ENCODE measurements at places on chromosomes 1 and 21.

- no peak for DNase-seq
These were observed 21.4 kb downstream of the CITED4 start for GRCh38 chr1:40840526-40841323.

- no peak for DNase-seq
These were observed 39.6 kb upstream of the RXRG start for GRCh38 chr1:165484532-165484931.

GRCh38 chr1:119829625-119830024 lies 18.4 kb upstream of the REG4 start:
- peak; percentile 54 for DNase-seq

DNA sequence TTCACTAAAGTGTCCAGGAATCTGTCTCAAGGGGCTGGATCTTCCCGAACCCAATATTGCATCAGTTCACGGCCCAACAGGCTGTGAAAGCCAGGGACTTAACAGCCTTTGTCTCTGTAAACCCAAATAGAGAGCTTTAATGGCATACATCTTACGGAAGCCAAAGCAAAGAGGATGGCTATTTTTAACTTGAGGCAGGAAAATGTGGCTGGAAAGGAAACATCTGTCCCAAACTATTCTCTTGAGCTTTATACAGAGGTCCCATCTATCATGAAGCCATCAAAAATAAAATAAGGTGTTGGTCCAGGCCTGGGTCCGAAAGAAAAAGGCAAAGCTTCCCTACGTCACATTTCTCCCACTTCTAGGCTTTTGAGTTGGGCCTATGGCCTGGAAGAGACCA lies 7.7 kb upstream of the CD34 start:
- DNase-seq, result no peak

DNA sequence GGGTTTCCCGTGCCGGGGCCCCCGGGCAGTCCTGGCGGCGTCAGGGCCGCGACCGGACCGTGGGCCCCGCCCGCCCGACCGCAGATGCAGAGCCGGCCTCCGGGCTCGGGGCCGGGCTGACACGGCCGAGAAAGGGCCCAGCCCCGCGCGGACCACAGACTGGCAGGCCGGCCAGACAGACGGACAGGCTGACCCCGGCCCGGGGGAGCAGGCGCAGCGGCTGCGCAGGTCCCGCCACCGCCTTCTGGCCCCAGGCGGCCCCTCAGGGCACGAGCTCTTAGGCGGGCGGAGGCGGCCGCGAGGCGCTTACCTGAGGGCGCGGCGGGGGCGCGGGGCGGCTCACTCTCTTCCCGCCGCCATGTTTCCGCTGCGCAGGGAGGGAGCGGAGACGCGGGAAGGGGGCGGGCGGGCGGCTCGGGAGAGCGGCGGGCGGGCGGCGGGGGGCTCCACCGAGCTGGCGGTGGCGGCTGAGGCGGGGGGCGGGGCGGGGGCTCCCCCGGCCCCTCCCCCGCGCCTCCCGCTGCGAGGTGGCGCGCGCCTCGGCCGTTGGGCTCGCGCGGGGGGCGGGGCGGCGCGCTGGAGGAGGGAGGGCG lies at the start of gene SCMH1:
Gene SCMH1 (minus strand): TSS at position 558 of the 593 bp plus-strand sequence. CDS start 56,173 bp downstream, outside the sequence.
- DNase-seq, result peak; percentile 75

DNA sequence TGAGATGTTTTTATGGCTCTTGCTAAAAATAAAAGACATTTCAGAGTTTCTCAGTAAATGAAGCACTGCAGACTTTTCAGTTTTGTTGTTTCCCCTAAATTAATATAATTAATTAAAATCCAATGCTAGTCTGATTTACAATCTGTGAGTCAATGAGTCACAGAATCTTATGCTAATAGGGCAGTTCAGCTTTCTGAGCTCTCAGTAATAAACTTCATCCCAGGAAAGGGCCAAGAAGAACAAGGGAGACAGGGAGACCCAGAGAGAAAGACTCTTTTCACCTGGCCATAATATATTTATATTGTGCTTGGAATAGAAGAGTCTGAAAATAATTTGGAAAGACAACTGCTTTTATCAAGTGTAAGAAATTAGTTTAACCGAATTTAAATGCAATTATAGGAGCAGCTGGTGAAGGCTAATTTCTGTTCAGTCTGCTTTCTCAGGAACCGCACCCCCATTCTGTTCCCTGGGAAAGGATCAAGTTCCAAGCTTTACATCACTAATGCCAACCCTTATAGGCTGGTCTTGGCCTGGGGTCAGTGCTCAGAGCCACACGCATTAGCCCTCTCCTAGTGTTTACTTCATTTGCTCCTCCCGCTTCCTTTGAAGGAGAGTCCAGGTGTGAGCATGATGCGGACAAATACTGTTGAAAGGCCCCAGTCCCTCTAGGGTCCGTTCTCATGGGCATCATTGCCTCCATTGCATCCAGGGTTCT lies 145.6 kb downstream of the ZBTB18 start:
- DNase-seq, result no peak

DNA sequence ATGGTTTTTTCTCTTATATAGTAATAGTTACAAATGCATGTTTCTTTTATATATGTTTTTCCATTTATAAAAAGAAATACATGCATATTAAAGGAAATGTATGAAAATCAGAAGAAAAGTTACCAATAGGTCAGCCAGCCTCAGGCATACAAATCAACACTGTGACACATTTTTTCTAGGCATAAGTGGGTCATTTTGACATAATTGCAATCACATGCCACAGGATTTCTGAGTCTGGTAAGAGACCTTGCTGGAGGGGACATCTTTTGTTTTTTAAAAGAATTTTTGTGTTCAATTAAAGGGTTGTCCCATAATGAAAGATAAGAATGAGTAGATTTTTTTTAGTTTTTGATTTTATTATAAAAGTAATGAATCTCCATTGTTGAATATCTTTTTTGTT lies 473.1 kb downstream of the PCP4 start:
- no peak for DNase-seq

DNA sequence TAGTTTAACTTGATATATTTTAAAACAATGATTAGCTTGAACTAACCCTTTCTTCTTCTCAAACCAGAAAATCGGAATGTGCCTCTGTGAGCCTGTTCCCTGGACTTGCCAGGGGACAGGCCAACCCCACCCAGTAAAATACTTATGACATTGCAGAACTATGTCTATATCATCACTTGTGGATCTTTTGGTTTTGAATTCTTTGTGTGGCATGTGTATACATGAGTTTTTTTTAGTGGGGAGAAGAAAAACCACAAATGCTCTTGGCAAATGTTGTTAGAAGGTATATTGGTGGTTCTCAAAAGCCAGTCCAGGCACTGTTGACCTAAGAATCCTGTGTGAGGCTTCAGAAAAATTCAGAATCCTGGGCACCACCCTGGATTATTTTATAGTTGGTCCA lies 347.4 kb downstream of the SIPA1L2 start:
- DNase-seq, result no peak

DNA sequence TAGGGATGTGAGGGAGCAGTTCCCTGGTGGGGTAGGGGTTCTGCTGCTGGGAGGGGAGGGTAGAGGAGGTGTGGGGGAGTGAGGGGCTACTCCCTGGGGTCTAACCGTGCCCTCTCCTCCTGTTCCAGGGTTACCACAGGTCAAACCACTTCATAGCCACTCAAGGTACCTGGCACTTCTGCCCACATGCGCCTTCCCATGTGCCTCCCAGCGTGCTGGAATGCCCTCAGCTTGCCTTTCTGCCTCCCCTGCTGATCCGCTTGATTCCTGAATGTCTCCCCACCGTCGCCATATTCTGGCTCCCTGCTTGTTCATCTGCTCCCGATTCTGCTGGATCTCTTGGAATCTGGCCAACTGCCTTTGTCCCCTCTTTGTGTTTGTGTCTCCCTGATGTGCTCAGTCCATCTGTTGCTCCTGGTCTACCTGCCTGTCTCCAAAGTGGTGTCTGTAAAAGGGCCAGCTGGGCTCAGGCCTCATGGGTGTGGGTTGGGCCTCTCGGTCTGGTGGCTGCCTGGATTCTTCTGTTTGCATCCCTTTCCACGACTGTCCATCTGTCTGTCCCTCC lies 74.4 kb downstream of the PTPRU start:
- DNase-seq, result no peak
